ENCODE measurements at places on chromosomes 4 and X.

- no peak for DNase-seq
These were observed 12.4 kb upstream of the ZCCHC13 start for GRCh38 chrX:74291577-74291963.

- no peak for DNase-seq
These were observed 145.5 kb upstream of the FGF13 start for GRCh38 chrX:138856881-138857604.

GRCh38 chrX:113287761-113288160, 447.1 kb upstream of the AMOT start:
- DNase-seq, result no peak

GRCh38 chr4:1842993-1843448, 12.9 kb downstream of the LETM1 start:
- DNase-seq, result no peak

- DNase-seq, result no peak
These were observed 260.5 kb upstream of the IGFBP7 start for GRCh38 chr4:57370691-57371090.

DNA sequence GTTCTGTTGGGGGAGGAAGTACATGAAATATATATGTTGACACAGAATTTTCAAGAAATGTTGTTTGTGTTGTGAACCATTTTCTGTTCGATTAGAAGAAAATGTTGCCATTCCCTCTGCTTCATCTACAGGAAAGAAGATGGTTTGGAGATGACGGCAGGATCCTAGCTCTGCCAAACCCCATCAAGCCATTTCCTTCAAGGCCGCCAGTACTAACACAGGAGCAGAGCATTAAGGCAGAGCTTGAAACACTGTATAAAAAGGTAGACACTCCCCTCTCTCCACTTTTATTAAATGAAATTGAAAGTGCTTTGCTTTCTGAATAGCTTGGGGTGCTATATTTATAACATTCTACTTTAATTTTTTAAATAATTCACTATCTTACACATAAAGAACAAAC, 46.8 kb downstream of the CC2D2A start:
- DNase-seq, result no peak

DNA sequence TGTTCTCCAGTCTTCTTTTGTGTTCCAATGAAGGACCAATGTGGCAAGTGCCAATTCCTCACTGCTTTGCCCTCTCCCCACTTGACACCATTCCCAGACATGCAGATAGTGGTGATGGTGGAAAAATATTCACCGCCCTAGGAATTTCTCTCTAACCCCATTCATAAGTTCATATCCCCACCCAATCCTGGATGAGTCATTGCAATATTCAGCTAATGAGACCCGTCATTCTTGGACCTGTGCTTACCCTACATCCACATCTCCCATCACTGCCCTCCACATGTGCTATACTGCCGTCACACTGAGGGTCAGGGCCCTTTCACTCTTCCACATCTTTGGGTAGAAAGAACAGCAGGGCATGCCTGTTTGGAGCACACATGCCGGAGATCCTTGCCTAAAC, 199.2 kb downstream of the KCNIP4 start:
- no peak for DNase-seq

GRCh38 chr4:158168606-158169005, 4.2 kb downstream of the GASK1B start:
- no peak for DNase-seq

DNA sequence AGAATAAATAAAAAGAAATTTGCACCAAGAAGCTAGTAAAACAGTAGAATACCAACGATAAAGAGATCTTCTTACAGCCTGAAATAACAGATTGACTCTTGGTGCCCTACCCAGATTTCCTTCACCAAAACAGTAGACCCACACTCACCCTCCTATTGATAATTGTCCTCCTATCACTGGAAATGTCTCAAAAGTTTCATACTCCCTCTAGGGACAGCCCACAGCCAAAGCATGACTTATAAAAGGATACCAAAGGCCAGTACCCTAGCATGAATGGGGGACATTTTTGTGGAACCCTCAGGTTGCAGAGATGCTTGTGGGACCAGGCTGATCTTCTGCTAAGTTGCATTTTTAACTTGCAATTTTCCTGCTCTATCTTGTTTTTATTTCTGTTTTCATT, 104.1 kb downstream of the INPP4B start:
- DNase-seq, result no peak

DNA sequence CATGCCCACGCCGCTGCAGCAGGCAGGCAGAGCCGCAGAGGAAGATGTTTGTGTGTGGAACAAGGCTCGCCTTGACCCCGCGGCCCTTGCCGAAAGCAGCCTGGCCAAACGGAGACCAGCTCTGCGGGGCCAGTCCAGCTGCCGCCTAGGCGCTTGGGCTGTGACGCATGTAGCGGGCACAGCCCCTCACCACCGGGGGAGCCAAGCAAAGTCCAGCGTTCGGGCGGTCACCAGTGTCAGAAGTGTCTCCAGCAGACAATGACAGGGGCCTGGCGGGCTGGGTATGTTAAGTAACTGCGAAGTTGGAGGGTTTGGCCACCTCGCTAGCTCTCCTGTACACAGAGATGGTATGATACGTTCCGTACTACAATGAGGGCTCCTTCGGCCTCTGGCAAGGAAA, 1.3 kb downstream of the AMER1 start:
- DNase-seq, result no peak

GRCh38 chrX:37722595-37722994, 37.0 kb downstream of the XK start:
- DNase-seq, result no peak

GRCh38 chrX:86348669-86349068, 200.4 kb downstream of the DACH2 start:
- no peak for DNase-seq

- no peak for DNase-seq
These were observed 368.1 kb downstream of the UNC5C start for GRCh38 chr4:95180531-95181242.

GRCh38 chrX:154458116-154458953, at the start of gene PLXNA3:
PLXNA3 (plus strand) TSS chrX:154458281; CDS start chrX:154460184, 1,903 bp downstream.
- no peak for DNase-seq

DNA sequence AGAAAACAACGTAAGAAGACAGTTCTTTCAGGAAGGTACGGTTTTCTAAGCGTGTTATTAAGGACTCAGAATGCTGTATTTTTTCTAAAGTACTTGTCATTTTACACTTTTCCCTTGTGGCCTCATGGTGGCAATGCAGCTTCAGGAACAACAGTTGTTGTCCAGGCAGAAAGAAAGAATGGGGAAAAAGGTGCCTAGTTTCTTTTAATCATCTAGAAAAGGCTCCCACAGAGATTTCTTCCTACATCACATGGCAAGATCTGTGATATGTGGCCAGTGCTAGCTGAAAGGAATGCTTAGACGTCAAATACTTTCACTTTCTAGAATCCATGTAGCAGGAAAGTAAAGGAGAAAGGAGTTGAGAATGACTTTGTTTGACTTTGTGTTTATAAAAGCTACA, 49.0 kb upstream of the TRAM1L1 start:
- DNase-seq, result no peak

DNA sequence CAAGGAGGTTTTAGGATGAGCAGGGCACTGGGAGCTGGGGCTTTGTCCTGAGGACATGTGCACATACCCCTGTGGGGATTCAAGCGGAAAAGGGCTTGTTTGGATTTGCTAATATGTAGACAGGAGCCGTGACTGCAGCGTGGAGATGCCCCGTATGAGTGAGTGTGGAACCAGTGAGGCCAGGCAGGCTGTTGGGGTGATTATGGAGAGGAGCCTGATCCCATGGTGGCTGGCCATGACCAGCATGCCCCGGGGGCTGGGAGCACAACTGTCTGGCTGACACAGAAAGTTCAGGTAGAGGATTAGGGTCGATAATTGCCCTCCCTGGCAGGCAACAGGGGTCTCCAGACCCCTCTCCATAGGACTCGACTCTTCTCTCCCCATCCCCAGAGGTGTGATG, 68.8 kb upstream of the STX18 start:
- DNase-seq, result no peak

DNA sequence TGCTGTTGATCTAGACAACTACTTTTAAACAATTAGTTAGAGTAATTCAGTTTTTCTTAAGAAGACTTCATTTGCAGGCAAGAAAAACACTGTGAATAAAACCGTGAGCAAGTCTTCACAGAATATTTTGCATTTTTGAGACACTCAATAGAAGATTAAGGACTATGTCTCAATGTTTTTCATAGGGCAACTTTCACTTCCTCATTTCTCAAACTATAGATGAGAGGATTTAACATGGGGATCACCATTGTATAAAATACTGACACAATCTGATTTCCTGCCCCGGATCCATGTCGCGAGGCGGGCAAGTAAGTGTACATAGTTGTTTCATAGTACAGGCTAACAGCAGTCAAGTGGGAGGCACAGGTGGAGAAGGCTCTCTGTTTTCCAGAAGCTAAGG, 108.8 kb upstream of the IGSF1 start:
- DNase-seq, result no peak

DNA sequence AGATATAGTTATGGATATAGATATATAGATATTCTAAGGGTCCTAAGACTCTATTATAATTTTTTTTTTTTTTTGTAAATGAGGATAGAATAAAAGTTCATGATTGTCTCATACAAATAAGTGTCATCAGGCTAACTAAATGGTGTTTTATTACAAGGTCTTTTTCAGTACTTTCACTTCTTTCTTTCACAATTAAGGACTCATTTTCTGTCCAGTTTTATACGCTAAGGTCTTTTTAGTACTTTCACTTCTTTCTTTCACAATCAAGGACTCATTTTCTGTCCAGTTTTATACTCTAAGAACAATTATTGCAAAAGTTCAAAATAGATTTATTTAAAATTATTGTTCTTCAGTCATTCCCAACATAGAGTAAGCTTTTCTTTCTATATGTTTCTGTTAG, 32.7 kb downstream of the RUFY3 start:
- DNase-seq, result no peak

- no peak for DNase-seq
These were observed 648 bp upstream of the MSMO1 start for GRCh38 chr4:165326831-165327210.

DNA sequence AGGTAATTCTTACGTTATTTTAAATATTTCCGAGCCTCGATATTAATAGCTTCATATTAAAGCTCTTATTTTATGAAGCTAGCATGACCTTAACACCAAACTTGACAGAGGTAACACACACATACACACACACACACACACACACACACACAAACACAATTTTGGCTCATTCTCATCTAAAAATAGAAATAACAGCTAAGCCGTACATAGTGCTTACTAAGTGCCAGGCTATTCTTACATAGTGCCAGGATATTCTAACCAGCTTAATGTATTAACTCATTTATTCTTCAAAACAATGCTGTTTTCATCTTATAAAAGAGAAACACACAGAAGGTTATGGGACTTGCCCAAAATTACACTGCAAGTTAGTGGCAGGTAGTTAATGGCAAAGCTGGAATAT, 87.0 kb upstream of the BLTP1 start:
- no peak for DNase-seq

GRCh38 chr4:153131596-153131995, 72.6 kb upstream of the TRIM2 start:
- DNase-seq, result no peak
